ENCODE measurements at places on chromosomes 2 and 18.

DNA sequence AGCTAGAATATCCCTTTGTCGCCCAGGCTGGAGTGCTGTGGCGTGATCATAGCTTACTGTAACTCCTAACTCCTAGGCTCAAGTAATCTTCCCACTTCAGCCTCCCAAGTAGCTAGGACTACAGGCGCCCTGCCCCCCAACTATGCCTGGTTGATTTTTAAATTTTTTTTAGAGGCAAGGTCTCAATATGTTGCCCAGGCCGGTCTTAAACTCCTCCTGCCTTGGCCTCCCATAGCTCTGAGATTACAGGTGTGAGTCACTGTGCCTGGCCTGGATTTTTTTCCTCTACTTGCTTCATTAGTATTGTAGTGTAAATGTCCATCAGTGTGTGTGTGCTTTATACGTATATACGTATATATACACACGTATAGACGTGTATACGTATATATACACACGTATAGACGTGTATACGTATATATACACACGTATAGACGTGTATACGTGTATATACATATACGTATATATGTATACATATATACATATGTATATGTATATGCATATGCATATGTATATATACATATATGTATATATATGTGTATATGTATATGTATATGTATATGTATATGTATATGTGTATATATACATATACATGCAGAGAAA lies 124.4 kb downstream of the DIS3L2 start:
- DNase-seq, result no peak

DNA sequence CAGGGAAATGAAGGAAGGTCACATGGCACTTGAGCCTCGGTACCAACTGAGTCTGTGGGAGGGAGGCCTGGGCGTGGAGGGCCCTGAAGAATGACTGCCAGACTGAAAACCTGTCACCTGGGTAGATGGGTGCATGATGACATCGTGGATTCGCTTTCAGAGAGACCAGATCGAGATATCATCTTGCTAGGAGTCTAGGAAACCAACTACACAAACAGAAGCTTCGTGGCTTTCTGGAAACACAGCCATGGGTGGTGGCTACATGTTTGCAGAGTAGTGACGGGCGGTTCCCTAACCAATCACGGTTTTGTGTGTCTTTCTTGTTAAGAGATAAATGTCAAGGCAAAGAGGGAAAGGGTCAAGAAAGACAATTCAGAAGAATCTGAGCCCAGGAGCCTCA lies 155.0 kb downstream of the EIPR1 start:
- DNase-seq, result peak; percentile 77

DNA sequence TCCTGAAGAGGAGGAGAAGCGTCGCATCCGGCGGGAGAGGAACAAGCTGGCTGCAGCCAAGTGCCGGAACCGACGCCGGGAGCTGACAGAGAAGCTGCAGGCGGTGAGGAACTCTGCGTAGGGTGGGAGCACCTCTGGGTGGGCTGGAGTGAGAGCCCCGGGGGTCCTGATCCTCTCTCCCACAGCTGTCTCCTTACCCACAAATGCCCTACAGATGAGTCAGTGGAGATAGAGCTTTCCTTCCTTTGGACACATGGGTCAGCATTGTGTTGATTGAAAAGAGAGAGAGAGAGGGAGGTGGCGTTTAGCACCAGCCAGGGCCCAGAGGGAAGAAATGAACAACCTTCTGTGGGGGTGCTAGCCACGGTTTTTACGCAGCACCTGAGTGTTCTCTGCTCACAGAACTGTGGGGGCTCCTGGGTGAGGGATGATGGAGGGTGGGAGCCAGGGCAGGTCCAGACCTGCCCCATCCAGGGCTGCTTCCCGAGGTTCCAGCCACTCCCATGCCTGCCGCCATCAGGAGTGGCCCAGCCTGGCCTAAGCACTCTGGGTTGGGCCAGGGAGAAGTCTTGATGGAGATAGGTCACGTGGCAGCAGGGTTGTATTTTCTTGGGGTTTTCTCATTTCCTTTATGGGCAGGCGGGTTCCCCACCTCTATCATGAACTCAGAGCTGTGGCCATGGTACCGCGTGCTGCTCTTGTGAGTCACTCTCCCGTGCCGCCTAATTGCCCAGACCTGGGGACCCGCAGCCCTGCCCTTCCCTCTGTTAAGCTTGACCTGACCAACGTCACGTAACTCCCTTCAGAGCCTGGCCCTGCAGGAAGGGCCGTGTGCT lies 16.3 kb downstream of the FOSL2 start:
- DNase-seq, result peak; percentile 82

GRCh38 chr2:213137064-213137463 lies 14.3 kb downstream of the IKZF2 start:
- no peak for DNase-seq

DNA sequence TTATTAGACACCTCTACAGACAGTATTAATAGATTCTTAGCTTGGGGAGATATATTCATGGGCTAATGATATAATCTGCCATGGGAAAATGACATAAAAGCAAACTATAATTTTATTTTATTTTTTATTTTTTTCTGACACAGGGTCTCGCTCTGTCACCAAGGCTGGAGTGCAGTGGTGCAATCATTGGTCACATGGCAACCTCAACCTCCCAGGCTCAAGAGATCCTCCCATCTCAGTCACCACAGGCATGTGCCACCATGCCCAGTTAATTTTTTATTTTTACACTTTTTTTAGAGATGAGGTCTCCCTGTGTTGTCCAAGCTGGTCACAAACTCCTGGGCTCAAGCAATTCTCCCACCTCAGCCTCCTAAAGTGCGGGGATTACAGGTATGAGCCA lies 39.3 kb downstream of the RTN4 start:
- DNase-seq, result no peak

GRCh38 chr2:120343433-120344105 lies 2.4 kb upstream of the INHBB start:
- peak; percentile 43 for DNase-seq

GRCh38 chr2:16291226-16291625 lies 350.9 kb downstream of the MYCN start:
- DNase-seq, result no peak

DNA sequence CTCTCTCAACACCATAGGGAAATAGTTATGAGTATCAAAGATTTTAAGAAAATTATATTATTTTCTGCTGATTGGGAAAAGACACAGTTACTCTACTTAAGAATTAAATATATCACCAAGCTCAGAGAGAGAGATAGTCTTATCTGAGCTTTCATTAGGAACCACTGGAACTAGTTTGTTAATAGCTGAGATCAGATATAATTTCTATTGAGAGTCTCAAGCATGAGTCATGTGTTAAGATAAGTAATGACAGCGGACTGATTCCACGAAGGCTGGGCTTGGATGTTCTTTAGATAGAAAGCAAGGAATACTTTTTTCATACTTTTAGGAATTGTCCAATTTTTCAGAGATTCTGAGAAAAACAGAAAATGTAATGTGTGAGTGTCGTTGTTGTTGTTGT lies 44.4 kb upstream of the RBM44 start:
- no peak for DNase-seq

GRCh38 chr18:45691816-45692179 lies 32.2 kb upstream of the SLC14A1 start:
- no peak for DNase-seq

DNA sequence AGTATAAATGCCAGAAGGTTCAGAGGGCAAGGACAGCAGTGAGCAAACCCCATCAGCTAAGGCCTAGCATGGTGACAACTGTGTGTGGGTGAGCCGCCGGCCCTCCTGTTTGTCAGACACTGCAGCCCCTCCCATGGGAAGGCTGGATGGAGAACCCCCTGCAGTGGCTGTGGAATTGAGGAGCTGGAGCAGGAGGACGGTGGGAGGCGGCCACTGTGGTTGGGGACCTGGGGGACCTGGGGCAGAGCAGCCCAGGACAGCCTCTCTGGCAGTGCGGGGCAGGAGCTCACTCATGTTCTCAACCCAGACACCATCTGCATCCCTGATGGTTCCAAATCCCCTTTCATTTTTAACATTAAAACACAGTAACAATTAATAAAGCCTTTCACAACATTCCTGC lies 68.8 kb downstream of the TSHZ1 start:
- no peak for DNase-seq

DNA sequence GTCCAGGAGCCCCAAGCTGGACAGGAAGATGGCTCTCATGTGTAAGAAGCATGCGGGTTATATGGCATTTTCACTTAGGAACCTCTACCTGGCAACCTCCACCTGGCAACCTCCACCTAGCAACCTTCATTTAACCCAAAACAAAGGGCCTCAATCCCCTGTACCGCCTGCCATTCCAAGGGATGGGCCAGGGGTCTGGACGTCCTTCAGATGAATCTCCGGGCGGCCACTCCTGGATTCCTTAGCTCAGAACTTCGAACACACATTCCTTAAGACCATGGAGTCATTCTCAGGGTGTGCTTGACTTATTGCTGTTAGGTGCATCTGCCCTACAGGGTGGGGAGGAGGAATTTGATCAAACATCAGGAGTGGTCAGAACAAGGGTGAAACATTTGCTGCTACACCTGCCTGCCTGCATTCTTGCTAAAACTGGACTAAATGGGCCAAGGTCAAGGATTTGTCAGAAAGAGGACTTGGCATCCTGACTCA lies 277.6 kb downstream of the PHLPP1 start:
- no peak for DNase-seq

DNA sequence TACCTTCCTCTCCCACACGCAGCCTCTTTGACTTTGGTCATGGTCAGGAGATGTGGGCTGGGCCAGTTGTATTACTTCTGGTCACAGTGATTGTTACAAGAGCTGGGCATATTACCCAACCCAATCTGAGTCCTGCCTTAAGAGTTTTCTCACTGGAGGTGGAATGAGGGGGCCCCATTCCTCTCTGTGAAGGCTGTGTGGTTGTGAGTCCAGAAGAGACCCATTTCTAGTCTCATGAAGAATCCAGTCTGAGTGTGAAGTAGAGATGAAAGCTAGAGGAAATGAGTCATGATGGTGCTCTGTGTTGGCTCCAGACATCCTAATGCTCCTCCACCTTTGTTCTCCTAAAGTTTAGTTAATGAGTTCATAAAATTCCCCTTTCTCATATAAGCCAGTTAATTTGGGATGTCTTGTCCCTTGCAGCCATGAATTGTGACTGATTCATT lies 50.8 kb upstream of the RASGRP3 start:
- no peak for DNase-seq

DNA sequence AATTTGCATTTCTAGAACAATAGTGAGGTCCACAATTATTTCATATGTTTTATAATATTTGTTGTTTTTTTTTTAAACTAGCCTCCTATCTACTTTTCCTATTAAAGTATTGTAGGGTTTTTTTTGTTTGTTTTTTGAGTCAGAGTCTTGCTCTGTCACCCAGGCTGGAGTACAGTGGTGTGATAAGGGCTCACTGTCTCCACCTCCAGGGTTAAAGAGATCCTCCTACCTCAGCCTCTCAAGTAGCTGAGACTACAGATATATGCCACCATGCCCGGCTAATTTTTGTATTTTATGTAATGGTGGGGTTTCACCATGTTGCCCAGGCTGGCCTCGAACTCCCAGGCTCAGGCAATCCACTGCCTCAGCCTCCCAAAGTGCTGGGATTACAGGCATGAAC lies 122.5 kb downstream of the SLC39A10 start:
- no peak for DNase-seq

DNA sequence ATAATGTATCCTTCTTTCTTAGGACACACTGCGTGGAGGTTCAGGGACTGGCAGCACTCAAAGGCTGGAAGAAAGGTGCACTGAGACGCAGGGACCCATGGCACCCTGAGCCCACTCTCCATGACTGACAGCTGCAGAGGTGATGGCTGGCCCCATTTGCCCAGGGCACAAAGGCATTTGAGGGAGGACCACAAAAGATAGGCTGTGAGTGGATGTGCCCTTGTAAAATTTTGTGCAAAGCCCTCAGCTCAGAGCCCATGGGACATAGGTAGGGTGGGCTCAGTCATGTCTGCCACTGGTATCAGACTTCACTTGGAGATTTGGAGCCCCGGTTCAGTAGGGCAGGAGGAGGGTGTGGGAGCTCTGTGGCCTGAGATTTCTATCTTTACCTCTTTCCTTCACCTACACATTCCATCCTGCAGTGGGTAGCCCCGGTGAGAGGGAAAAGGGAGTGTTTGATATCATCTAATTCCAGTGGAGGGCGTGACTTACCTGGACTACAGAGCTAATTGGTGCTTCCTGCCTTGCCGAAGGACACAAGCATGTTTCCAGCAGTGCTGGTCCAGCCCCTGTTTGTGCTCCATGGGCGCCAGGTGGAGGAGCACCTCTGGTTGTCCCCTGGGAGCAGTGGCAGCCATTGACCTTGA lies 312.2 kb downstream of the EN1 start:
- no peak for DNase-seq

DNA sequence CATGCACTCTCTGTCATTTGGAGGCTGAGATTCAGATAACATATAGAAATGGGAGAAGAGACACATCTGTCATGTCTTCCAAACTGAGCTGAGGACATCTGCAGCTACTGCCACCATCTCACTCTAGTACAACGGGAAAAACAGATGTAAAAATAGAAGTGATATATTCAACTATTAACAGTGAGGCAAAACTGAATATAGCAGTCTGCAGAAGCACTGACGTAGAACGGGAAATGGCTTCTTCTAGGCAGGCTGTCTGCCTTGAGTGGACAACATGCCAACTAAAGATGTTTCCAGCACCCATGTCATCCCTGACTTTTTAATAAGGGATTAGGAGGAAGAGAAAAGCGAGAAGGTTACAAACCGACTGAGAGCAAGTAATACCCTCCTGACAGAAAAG lies 51.6 kb downstream of the MRPL33 start:
- no peak for DNase-seq

DNA sequence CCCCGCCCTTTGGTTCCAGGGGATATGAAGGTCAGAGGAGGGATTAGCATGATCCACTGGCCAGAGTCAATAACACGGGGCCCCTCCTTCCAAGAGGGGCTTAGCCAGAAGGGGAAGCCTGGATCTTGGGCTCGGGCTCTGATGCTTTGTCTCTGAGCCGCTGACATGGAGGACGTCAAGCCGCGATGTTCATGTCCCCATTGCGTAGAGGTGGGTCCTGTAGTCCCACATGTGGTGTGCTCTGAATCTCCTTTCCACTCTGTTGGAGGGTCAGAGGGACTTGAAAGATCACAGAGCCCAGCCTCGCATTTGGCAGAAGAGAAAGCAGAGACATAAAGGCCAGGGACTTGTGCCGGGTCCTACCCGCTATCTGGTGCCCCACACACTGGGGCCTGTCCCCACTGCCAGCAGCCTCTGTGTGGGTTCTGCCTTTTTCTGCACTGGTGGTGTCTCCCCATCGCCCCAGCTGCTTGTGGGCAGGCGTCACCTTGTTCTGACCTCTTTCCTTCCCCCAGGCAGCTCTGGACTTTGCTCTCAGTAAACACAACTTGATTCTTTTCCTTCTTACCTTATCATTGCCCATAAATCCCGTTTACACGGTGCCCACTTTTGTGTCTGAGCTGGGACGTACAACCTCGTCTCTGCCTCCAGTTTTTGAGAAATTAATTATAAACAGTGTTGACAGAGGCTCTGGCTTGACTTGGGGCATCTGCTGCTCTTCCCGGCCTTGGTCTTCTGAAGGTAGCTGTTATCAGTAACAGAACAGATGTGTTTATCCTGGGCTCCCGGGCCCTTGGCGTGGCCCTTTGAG lies 48.8 kb downstream of the SH3BP4 start:
- no peak for DNase-seq

- peak; percentile 21 for DNase-seq
Observed at GRCh38 chr2:47034973-47035609, 119.5 kb upstream of the MCFD2 start.

Measured in CD4-positive, alpha-beta T cell treated with Interleukin-10 for 1 hour (primary cell).